Fibroblast of the conjunctiva (primary cell): ENCODE measurements at places on chromosomes 3 and 15.

- no peak for DNase-seq
These were observed 74.4 kb upstream of the CHRNB4 start for GRCh38 chr15:78715434-78715833.

GRCh38 chr3:134799393-134799792 lies 4.3 kb downstream of the EPHB1 start:
- DNase-seq, result no peak

DNA sequence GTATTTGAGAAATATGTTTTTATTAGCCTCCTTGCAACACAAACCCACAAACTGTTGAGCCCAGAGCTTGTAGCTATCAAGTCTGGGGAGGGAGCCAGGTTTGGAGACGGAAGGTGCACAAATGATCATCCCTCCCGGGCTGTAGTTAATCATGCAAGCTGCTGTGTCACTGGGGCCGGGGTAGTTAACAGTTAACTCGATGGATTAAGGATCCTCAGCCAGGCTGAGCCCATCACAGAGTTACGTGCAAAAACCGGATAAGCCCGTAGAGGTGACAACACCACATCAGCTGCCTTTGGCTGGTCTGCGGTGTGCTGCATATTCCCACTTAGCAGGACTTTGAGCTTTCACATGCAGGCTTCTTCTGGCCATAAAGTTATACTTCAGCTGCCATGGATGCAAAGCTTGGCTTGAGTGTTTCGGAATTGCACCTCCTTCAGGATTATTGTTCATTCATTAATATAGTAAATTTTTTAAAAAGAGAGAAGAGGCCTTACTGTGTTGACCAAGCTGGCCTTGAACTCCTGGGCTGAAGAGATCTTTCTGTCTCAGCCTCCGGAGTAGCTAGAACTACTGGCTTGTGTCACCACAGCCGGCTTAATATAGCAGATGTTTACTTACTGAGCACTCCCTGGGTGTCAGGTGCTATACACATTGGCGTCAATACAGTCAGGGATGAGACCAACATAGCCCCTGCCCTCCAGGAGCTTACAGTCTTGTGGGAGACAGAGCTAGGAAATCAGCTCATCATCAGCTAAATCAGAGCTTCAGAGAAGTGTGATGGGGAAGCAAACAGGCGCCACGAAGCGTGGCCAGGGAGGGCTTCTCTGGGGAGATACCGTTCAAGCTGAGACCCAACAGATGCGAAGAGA lies 226.8 kb upstream of the BHLHE40 start:
- DNase-seq, result no peak

DNA sequence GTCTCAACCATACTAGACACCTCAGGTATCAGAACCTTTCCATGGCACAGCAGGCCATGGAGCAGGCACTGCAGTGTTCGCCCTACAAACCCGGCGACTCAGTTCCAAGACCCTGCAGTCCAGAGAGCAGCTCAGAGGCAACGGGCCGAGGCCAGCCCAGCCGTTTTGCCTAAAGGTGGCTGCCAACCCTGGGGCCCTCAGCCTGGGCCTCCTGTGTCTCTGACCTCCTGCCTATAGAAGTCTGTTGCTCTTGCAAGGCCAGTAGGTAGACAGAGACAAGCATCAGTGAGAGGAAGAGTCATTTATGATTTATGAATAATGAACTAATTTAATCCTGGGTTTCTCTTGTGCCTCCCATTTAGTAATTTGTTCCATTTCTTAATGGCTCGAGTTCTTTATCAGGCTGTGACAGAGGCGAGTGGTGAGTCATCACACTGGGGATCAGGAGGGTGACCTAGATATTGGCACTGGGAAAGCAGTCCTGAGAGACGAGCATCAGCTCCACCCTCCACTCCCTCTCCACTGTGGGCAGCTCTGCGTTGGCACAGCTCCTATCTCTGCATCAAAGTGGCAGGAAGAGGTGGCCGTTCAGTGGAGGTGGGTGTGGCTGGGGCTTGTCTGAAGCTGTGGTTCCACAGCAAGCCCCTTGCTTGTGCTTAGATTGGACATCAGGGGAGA lies 79.8 kb downstream of the ABHD5 start:
- DNase-seq, result no peak

DNA sequence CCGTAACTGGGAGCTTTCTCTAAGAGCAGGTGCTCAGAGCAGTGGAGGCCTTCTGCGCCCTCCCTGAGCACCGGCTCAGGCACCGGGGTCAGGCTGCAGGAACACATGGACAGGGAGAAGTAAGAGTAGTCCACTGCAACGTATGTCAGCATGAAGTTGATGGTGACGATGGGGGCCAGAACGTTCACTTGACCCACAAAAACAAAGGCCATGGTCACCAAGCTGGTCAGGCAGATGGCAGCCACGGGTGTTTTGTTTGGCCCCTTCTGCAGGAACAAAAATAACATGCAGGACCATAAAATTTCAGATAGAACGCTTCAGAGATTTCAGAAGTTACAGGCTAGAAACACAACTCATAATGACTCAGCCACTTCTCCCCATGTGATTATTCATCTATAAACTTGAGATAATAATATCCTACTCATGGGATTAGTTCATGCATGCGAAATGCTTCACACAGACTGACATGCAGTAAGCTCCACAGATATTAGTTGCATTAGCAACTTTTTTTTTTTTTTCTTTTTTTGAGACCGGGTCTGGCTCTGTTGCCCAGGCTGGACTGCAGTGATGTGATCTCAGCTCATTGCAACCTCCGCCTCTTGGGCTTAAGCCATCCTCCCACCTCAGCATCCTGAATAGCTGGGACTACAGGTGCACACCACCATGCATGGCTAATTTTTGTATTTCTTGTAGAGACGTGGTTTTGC lies 52.2 kb upstream of the HEG1 start:
- peak; percentile 52 for DNase-seq

DNA sequence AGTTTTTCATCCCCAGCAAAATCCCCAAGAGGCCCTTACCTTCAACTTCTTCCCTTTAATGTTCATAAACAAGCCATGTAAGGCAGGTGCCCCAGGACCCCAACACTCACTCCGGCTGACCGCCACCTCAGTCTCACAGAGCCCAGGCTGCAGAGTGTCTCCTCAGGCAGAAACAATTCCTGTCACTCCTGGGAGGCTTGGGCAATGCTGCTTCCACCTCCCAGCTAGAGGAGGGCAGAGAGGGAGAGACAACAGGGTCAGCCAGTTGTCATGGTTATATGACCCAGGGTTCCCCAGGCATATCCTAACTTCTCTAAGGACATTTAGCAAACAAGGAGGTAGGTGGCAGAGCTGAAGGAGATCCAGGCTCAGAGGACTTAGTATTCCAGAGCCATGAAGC lies at the start of gene PLIN1:
TSS of gene PLIN1 (minus strand) at position 156 of the 400 bp plus-strand sequence. CDS start 1,878 bp downstream, outside the sequence.
- no peak for DNase-seq

GRCh38 chr15:81334768-81335435 lies 11.0 kb upstream of the STARD5 start:
- no peak for DNase-seq

- peak; percentile 59 for DNase-seq
These were observed 154.6 kb downstream of the POLR2M start for GRCh38 chr15:57861034-57861638.

DNA sequence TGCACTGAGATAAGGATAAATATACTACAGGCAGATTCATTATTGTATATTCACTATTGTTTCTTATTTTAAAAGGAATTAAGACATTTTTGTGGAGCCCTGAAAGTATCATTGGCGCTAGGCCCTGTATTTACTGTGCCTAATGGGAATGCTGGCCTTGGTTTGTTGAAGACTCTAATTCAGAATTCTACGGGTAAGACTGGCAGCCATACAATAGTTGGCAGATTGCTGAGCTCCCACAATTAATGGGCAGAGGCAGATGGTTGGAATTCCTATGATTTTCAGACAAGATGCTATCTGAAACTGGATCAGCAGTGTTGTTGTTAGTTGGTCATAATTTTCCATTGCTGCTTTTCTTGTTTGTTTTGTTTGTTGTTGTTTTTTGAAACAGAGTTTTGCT lies 14.7 kb downstream of the PGBD4 start:
- DNase-seq, result no peak

DNA sequence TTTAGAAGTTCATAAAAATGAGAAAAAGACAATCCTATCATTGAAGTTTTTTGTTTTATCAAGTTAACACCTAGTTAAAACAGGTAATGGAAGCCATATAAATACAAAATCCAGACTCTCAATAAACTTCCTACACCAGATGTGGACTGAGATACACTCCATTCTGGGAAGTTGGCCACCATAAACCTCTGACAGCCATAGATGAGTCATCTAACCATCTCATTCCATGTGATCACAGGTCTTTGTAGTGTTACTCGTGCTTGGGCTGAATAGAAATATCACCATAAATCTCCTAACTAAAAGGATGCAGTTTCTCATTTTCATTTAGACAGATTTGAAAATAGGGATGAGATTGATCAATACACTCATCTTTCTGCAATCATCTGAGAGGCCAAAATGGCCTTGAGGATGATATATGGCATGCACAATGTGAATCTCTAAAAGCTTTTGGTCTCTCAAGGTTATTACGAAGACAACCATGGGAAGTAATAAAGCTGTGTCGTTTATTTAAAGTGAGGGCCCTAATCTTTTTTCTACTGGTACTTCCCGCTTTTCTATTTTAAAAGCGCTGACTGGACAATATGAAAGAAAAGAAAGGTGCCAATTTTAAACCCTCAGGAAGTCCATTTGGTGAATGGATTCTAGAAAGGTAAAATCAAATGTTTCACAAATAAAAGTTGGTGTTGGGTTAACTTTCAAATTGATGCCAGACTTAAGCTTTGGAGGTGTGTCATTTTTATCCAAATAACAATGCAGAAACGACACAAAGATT lies 155.5 kb downstream of the POLR2M start:
- peak; percentile 44 for DNase-seq

DNA sequence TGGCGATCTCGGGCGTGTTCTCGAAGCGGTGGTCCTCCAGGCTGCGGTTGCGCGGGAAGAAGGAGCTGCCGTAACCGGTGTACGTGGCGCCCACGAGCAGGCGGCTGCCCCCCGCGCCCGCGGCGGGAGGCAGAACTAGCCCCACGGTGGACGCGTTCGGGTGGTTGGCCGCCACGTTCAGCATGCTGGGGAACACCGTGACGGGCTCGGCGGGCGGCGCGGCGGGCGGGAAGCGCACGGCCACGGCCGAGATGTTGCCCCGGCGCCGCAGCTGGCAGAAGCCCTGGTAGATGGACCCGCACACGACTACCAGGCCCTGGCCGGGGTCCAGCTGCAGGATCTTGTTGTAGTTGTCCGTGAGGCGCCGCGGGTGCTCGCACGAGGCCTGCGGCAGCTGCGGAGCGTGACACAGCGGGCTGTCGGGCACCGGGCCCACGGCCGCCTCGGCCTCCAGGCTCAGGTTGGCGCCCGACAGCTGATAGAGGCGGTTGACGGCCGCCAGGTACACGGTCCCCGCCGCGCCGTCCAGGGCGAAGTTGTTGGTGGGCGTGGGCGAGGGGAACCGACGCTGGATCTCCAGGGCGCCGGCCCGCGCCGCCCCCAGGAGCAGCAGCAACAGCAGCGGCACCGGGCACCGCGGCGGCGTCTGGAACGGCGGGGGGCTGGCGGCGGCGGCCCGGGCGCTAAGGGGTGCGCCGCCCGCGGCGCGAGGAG lies 397 bp downstream of the PLXND1 start:
- no peak for DNase-seq

GRCh38 chr3:42067326-42067725 lies 23.8 kb upstream of the TRAK1 start:
- DNase-seq, result peak; percentile 58

- no peak for DNase-seq
These were observed 23.5 kb downstream of the TPRG1 start for GRCh38 chr3:189195302-189195701.

- no peak for DNase-seq
These were observed 23.1 kb downstream of the CNTN3 start for GRCh38 chr3:74591342-74591741.
